ENCODE measurements at places on chromosomes 5 and 9.

DNA sequence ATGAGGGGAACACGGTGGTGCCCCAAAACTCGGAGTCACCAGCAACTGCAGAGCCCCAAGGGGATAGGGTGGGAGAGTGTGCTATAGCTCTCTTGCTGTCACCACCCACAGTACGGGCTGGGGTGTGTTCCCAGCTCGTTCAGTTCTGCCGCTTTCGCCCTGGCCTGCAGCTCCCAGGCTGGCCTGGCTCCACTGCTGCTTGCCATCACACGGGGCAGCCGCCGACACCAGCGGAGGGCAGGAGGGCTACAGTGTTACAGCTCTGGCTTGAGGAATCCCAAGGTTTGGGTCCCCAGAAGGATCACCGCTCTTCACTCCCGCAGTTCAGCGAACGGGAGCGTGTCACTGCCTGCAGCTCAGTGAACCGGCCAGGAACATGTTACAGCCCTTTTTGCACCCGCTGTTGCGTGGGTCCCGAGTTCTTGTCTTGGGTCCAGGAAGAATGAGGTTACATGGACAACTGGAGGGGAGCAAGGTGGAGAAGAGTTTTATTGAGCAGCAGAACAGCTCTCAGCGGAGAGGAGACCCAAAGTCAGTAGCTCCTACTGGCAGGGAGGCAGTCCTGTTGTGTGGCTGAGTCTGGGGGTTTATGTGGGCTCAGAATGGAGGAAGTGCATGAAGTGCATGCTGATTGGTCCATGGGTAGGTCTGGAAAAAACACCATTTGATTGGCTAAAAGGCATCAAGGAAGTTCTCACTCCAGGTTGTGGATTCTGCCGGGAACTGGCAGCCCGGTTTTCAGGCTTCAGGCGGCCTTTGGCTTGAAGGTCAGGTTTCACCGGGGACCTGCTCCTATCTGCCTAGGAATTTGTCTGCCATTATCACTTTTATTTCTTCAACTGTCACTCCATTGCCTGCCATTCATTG is 113.4 kb downstream of the EHMT1 start:
- DNase-seq: no peak

- DNase-seq: no peak
These were observed 4.9 kb upstream of the OXCT1 start for GRCh38 chr5:41875121-41875520.

- DNase-seq: no peak
These were observed 12.6 kb downstream of the MGAT1 start for GRCh38 chr5:180790020-180790419.

DNA sequence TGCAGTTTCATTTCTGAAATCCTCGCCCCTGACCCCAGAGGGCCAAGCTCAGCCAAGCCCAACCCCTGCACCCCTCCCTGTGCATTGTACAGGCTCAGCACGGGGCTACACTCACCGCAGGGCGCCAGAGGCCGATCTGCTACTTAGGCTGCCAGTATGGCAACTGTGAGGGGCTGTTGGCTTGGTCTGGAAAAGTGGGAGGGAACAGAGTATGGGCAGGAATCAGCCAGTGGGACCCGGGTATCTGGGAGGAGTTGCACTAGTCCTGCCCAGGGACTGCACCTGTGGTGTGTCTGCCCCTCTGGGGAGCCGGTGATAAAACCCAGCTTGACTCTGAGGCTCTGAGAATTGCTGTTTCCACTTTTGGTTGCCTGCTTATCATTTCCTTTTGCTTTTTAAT is 167.4 kb upstream of the KIF2A start:
- no peak for DNase-seq

- no peak for DNase-seq
These were observed 27.9 kb upstream of the TLE1 start for GRCh38 chr9:81717061-81717746.

DNA sequence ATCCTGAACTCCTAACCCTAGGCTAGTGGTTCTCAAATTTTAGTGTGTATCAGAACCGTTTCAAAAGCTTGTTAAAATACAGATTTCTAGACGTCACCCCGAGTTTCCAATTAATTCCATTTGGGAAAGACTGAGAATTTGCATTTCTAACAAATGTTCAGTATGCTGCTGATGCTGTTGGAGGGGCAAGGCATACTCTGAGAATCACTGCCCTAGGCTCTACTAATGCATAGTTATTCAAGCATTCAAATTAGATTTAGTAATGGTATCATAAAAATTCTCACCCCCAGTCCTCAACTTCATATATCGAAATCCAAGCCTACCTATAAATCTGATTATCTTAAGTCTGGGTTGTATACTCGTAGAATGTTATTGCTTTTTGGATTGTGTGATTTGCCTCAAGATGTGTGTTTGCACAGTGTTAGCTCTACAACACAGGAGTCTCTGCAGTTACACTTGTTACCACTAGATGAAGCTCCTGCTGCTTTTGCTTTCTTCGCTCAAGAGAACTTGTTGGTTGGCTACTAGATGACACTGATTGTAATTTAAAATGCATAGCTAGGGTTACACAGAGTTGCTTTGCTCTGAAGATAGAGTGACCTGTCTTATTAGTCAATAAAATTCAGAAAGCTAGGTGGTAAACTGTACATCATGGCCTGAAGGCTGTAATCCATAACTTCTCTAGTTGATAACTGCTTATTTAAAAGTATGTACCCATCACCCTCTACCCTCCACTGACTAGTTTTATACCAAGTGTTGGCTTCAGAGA is 7.5 kb upstream of the ERAP2 start:
- DNase-seq: peak; percentile 79

DNA sequence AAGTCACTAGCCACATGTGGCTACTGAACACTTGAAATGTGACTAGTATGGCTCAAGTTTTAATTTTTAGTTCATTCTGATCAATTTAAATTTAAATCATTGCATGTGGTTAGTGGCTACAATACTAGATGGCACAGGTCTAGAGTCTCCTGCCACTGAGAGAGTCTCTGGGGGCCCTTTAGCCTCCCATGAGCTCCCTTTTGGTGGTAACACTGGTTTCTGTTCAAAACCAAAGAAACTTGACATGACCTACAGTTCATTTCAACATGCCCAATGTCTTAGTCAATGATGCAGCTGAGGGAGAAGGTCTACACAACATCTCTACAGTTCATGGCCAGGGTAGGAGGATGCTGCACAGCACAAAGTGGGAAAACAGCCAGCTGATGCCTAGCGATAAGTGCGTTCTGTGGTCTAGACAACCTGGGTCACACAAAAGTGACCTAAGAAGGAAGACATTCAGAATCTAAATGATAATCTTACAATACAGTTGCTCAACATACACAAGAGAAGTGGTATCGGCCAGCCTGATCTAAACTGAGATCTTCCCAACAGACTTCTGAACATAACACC is 121.0 kb downstream of the AUH start:
- DNase-seq: no peak

Measured in fibroblast of the conjunctiva (primary cell).